Naive thymus-derived CD4-positive, alpha-beta T cell (primary cell): ENCODE measurements at places on chromosomes 4 and X. TPM values are rescaled to one million over a fixed set of nuclear protein-coding genes. Genes with fewer than 3 reads are reported as not detected.
A peak's percentile ranks its signal among the peaks of the same experiment; 100 is the strongest.

DNA sequence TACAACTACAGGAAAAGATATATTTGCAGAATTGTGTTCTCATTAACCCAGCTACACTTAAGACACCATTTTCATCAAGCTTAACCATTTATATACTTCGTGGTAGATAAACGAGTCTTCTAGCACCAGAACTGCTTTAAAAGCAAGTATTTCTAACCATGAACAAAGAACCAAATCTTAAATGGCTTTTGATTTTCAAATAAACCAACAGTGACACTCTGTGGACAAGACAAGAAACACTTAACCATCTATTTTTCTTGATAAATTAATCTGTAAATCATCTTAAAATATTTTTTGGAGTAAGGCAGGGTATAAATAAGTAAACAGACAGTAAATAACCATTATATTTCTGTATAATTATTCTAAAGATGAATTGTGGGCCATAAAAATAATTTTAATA, 10.2 kb downstream of the BEND2 start:
- peak; percentile 7 for DNase-seq
- H3K4me3 ChIP-seq: no peak overlapping the region
- no peaks in the 10 kb centered on the region for H3K4me1 ChIP-seq
- H3K27ac ChIP-seq: no peak overlapping the region
- H3K27me3 ChIP-seq: no peaks in the 10 kb centered on the region

DNA sequence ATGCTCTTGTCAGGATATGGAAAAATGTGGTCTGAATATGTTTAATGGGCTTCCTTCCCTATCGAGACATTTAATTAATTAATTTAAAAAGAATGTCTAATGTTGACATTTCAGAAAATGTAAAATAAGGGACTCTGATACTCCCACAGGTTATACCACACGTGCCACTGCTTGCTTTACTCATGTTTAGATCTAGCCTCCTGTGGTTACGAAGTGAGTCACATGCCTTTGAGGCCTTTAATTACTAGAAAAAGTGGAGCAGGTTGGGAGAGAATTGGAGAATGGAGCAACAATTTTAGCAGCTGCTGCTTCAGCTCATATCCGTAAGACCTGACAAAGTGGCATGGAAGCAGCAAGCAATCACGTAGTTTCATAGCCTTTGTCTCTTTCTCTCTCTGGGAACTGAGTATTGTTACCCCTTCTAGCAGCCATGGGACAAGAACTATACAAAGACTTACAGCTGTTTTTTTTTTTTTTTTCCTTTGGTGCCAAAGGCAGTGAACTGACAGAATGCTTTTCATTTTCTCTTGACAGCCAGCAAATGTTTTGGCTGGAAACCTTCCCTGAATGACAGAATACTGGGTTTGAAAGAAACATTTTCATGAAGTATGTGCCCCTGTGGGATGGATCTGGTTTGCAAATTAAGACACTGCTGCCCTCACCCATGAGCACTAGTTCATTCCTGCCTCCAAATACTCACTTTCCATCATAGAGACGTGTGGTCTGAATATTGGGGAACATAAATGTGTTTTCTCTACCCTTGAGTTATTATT, 355.1 kb upstream of the PABPC5 start:
- no peaks in the 10 kb centered on the region for H3K4me1 ChIP-seq
- H3K36me3 ChIP-seq: no peaks in the 10 kb centered on the region
- H3K4me3 ChIP-seq: no peak overlapping the region
- no peak for DNase-seq

GRCh38 chr4:125739760-125740159, 425.0 kb downstream of the FAT4 start:
- no peaks in the 10 kb centered on the region for H3K27me3 ChIP-seq
- no peak overlapping the region for H3K4me3 ChIP-seq
- no peaks in the 10 kb centered on the region for H3K36me3 ChIP-seq
- no peak for DNase-seq
- H3K4me1 ChIP-seq: no peaks in the 10 kb centered on the region

DNA sequence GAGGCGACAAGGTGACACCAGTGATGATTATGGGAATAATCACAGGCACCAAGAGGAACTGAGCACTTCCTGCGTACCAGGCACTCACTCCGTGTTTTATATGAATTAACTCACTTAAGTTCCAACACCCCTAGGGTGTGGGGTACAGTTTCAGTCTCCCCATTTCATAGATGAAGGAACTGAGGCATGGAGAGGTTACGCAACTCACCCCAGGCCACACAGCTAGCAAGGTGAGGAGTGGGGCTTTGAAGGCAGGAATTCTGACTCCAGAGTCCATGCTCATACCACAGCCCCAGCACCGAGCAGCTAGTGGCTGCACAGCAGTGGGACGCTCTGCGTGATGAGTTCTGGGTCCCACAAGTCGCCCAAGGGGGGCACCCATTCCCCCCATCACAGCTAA, 29.9 kb downstream of the PPP2R2C start:
- H3K4me1 ChIP-seq: no peaks in the 10 kb centered on the region
- no peak overlapping the region for H3K27ac ChIP-seq
- no peaks in the 10 kb centered on the region for H3K27me3 ChIP-seq
- no peak for DNase-seq

- no peak for DNase-seq
- H3K4me3 ChIP-seq: no peak overlapping the region
- no peaks in the 10 kb centered on the region for H3K27me3 ChIP-seq
- H3K4me1 ChIP-seq: no peaks in the 10 kb centered on the region
Measured at GRCh38 chrX:149213264-149213663, 291.8 kb downstream of the IDS start.

GRCh38 chr4:6123976-6124375, 76.4 kb downstream of the JAKMIP1 start:
- H3K27me3 ChIP-seq: no peaks in the 10 kb centered on the region
- no peak overlapping the region for H3K27ac ChIP-seq
- H3K4me1 ChIP-seq: no peaks in the 10 kb centered on the region

DNA sequence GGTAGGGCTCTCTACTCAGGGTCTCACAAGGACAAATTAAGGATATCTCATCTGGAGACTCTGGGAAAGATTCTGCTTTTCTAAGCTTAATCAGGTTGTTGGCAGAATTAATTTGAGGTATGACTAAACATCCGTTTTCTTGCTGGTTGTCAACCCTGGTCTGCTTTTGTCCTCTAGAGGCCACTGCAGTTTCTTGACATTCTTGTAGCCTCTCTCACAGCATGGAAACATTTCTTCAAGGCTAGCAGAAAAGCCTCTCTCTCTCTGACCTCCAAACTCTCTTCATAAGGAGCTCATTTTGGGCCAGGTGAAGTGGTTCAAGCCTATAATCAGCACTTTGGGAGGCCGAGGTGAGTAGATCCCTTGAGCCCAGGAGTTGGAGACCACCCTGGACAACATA, 749.5 kb upstream of the PCDH7 start:
- DNase-seq: no peak
- H3K36me3 ChIP-seq: no peaks in the 10 kb centered on the region
- no peak overlapping the region for H3K4me3 ChIP-seq

- H3K4me3 ChIP-seq: no peak overlapping the region
- H3K27me3 ChIP-seq: no peaks in the 10 kb centered on the region
- no peak overlapping the region for H3K27ac ChIP-seq
- no peak for DNase-seq
- no peaks in the 10 kb centered on the region for H3K36me3 ChIP-seq
Measured at GRCh38 chrX:137198040-137198439, 164.2 kb upstream of the GPR101 start.

- H3K4me1 ChIP-seq: no peaks in the 10 kb centered on the region
- H3K27me3 ChIP-seq: no peaks in the 10 kb centered on the region
- no peaks in the 10 kb centered on the region for H3K36me3 ChIP-seq
Measured at GRCh38 chr4:183586824-183587223, 72.2 kb downstream of the RWDD4 start.

GRCh38 chrX:41384051-41384705, 50.2 kb downstream of the DDX3X start:
- H3K27me3 ChIP-seq: no peaks in the 10 kb centered on the region
- H3K36me3 ChIP-seq: no peaks in the 10 kb centered on the region
- no peak overlapping the region for H3K27ac ChIP-seq
- DNase-seq: peak; percentile 28
- H3K4me3 ChIP-seq: no peak overlapping the region
- peaks cover 5% of the 10 kb centered on the region for H3K4me1 ChIP-seq

GRCh38 chr4:17773135-17773698, 8.2 kb downstream of the FAM184B start:
- H3K27ac ChIP-seq: no peak overlapping the region
- no peaks in the 10 kb centered on the region for H3K4me1 ChIP-seq
- no peak overlapping the region for H3K4me3 ChIP-seq
- H3K36me3 ChIP-seq: no peaks in the 10 kb centered on the region

GRCh38 chr4:132956962-132957361, 192.1 kb upstream of the PCDH10 start:
- no peaks in the 10 kb centered on the region for H3K4me1 ChIP-seq
- no peak for DNase-seq
- no peak overlapping the region for H3K4me3 ChIP-seq
- H3K36me3 ChIP-seq: no peaks in the 10 kb centered on the region

GRCh38 chr4:147368948-147369347, 111.9 kb upstream of the EDNRA start:
- H3K4me1 ChIP-seq: no peaks in the 10 kb centered on the region
- no peak for DNase-seq
- no peak overlapping the region for H3K27ac ChIP-seq
- no peaks in the 10 kb centered on the region for H3K27me3 ChIP-seq
- H3K36me3 ChIP-seq: no peaks in the 10 kb centered on the region

DNA sequence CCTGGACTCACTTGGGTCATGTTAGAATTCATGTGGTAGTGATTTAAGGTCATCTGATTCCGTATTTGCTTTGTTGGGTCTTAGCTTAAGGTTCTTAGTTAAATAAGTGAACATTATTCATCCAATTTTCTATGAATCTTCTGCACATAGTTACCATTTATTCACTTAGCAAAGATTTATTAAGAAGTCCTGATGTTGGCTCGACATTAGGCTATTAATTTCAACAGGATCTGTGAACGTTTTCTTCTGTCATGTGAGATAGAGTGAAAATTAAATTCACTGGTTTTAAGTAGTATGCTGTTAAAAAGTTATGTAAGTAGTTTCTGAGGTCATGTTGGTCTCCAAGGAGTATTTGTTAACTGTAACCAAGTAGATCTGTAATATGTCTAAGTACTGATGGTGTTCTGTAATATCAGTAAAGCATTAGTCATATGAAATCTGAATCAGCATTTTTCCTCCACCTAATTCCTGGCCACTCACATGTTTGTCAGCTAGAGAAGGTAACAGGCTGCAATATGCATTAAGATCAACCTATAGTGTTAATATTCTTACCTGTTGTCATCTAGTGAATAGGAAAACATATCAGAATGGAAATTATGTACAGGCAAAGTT, 155.6 kb downstream of the PCDH7 start:
- DNase-seq: no peak
- H3K36me3 ChIP-seq: no peaks in the 10 kb centered on the region
- no peak overlapping the region for H3K4me3 ChIP-seq
- no peak overlapping the region for H3K27ac ChIP-seq

DNA sequence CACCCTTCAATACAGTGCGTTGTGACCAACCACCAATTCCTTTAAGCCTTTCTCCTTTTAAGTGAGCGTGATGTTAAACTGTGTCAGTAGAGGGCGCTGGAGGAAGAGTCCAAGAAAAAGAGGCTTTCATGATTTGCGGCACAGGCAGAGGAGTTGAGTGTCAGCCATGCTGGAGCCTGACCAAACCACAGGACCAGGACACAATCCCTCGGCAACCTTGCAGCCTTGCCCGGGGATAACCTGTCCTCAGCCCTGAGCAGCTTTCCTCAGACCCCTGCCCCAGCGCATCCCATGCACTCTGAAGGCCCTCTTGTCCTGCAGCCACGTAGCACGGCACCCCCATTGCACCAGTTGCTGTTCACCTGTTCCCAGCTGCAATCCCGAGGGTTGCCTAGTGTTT, 53.5 kb upstream of the SMIM31 start:
- H3K36me3 ChIP-seq: no peaks in the 10 kb centered on the region
- no peak overlapping the region for H3K27ac ChIP-seq

DNA sequence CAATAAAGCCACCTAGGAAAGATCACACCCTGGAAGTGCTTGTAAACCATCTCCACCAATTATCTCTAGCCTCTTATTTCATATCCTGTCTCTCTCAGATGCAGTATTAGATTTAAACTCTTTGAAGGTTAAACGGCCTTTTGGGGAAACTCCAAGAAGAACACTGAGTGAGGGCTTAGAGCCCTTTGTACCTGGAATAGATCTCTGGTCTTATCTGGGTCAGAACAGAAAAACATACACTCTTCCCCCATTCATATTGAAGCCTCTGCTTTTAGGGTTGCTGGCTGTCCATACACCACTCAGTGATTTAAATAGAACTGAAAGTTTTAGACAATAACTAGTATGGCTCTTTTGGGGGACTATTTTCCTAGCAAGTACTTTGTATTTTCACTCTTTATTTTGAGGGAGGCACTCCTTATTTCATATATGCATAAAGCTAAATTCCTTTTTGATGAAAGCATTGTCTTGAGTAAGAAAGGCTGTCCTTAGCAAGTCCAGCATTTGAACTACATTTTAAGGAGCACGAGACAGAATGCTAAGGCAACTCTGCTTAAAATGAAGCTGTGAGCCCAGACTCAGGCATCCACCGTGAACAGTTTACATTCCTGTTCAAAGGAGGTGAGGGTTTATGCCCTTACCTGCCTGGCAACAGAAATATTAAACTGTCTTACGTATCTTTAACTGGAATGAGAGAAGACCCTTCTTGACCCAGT, 17.4 kb downstream of the YY2 start:
- H3K27ac ChIP-seq: no peak overlapping the region
- H3K4me3 ChIP-seq: no peak overlapping the region
- H3K27me3 ChIP-seq: no peaks in the 10 kb centered on the region
- H3K4me1 ChIP-seq: no peaks in the 10 kb centered on the region
- DNase-seq: no peak
- H3K36me3 ChIP-seq: no peaks in the 10 kb centered on the region

- peaks cover 8% of the 10 kb centered on the region for H3K4me1 ChIP-seq
- H3K4me3 ChIP-seq: no peak overlapping the region
- DNase-seq: no peak
Measured at GRCh38 chrX:42869011-42869410, 91.0 kb upstream of the PPP1R2C start.

DNA sequence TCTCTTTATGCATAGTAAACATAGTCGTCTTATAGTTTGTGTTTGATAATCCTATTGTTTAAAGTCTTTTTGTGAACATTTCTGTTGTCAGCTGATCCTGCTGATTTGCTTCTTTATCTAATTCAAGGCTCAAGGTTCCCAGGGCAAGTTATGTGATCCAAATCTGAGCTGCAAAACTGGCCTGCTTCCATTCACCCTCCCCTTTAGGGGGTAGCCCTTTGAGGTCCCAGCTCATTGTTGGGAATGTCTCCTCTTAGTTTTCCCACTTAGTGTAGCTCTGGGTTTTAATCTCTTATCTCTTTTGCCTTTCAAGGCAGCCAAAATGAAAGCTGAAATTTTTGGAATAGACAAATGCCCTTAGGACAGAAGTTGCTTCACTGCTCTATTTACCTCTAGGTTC, 40.2 kb upstream of the MAGED1 start:
- H3K36me3 ChIP-seq: no peaks in the 10 kb centered on the region
- H3K27me3 ChIP-seq: no peaks in the 10 kb centered on the region
- H3K4me3 ChIP-seq: no peak overlapping the region
- no peak for DNase-seq

GRCh38 chrX:143429811-143430210, 87.5 kb downstream of the SPANXN3 start:
- no peak for DNase-seq
- no peaks in the 10 kb centered on the region for H3K27me3 ChIP-seq
- H3K4me1 ChIP-seq: no peaks in the 10 kb centered on the region
- H3K27ac ChIP-seq: no peak overlapping the region

The ARHGAP36 gene
- not detected for total RNA-seq

The EVC gene
- total RNA-seq: 0.85 and 1.0 TPM in 2 replicates

The LIN54 gene
- total RNA-seq: 28.8 and 30.7 TPM in 2 replicates

The TRMT10A gene
- 8.0 TPM for total RNA-seq

The LRCH2 gene
- not detected for total RNA-seq

The XKRX gene
- total RNA-seq: 1.6 TPM

The DUX4 gene
- total RNA-seq: not detected

The XAGE1A gene
- total RNA-seq: not detected

The CCNA2 gene
- 1.2 TPM for total RNA-seq

The MGST2 gene
- 1.7 TPM for total RNA-seq

The CLDN34 gene
- not detected for total RNA-seq

The TMPRSS11A gene
- not detected for total RNA-seq
